ENCODE measurements at places on chromosomes 2 and 18.

- DNase-seq, result no peak
These were observed 5.4 kb upstream of the KCNE4 start for GRCh38 chr2:223046470-223047040.

DNA sequence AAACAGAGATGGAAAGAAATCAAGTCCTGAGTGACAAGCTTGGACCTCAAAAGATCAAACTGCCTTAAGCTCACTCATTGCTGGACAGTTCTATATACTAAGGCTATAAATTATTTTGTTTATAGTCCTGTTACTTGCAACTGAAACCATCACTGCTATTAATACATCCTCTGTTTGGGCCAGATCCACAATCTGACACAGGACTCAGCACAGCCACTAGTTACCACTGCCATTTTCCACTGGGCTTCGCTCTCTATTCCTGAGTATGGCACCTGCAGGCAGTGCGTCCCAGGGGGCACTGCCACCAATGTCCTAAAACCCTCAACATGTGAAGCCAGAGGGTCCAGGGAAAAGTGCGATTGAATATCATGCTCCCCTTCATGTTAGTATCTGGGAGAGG lies 52.3 kb downstream of the CYP26B1 start:
- no peak for DNase-seq

- DNase-seq, result no peak
These were observed 5.8 kb upstream of the PIEZO2 start for GRCh38 chr18:11155034-11155759.

DNA sequence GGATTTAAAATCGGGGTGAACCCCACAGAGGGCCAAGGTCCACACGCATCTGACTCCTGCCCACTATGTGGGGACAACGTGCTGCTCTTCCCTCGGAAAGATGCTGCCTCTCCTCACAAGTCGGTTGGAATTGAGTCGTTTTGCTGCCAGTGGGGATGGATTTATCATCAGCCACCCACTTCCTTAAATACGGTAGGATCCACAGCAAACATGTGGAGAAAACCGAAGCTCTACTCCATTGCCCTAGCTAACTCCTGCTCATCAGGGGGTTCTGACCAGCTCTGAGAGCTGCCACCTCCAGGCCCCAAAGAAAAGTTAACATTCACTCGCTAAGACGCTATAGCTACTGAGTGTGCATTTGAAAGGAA lies 80.9 kb downstream of the CHRNA1 start:
- DNase-seq, result no peak

GRCh38 chr2:226031647-226032501 lies 632.4 kb downstream of the NYAP2 start:
- no peak for DNase-seq

DNA sequence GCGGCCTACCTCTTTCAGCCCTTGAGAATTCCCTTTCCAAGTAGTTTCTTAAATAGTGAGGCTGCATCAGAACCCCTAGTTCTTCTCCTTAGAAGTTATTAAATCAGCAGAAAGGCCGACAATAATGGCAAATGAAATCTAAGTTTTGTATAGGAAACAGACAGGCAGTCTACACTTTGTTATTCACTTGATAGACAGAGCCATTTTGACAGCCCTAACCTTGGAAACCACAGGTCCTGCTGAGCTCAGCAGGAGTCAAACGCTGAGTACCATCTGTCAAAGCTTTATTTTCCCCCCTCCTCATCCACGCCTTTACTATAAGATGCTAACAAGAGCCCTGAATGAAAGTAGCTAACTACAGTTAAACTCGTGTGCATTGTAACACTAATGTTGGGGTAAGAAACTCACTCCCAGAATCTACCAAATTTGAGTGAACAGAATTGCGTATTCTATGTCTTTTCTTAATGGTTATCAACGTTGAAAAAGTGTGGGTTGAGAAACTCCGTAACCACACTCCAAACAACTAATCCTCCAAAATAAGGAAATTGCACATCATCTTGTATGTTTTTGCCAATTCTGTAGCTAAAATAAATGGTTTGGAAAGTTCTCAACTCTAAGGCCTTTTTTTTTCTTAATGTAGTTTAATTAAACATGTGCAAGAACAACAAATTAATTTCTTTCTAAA lies 90.6 kb upstream of the EFEMP1 start:
- no peak for DNase-seq

DNA sequence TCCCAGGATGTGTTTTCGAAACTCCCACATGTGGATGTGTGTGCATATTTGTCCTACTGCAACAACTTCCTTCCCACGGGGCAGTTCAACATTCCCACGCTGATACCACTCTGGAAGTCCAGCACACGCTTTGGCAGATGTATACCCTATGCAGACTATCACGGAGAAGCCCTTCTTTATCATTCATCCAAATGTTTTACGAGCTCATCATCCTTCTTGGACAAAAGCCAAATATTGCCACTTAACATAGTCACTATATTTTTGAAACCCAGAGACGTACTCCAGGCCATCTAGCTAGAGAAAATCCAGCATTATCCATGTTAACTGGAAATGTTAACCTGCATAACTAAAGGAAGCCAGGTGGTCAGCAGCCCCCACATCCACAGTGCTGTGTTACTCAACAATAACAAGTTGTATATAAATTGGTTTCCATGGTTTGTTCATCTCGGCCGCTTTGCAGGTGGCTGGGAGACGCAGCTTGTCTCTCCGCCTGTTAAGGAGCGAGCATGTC lies 131.5 kb downstream of the ZNF532 start:
- no peak for DNase-seq

DNA sequence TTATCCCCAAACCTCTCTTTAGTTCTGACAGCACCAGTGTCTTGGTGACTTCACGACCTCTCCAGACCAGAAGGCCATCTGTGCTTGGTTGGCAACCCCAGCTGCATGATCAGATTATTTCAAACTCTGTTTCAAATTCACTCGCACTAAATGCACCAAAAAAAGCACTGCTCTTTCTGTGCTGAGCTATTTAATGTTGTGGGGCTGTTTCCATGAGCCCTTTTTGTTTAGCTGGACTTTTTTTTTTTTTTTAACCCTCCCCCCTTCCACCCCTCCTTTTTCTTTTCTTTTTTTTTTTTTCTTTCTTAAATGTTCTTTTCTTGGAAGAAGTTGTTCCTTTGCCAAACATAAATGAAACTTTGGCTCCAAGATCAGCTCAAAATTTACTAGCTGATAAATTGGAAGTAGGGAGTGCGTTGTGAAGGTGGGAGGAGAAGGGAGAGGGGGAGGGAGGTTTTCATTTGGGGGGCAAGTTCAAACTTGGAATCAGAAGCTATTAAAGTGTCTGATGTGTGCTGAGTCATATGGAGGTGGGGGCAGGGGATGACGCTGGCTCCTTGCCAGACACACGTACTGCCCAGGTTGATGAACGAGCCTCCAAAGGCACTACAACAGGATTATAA lies 543.0 kb upstream of the TNP1 start:
- DNase-seq, result peak; percentile 54

DNA sequence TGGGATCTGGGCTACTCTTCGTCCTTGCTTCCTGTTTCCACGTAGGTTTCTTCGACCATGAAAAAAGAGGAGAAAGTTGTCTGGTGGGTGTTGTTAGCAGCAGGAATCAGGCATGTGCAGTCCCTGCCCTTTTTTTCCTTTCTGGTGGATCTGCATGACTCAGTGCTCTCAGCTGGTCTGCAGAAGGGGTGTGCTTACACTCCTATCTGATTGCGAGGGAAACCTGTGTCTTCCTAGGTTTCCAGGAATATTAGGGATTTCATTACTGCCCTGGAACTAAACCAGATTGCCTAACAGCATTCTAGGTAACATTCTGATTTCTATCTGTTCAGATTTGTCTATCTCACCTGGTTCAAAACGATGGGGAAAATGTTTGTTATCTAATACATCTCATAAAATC lies 174.3 kb downstream of the CCDC102B start:
- DNase-seq, result peak; percentile 42

DNA sequence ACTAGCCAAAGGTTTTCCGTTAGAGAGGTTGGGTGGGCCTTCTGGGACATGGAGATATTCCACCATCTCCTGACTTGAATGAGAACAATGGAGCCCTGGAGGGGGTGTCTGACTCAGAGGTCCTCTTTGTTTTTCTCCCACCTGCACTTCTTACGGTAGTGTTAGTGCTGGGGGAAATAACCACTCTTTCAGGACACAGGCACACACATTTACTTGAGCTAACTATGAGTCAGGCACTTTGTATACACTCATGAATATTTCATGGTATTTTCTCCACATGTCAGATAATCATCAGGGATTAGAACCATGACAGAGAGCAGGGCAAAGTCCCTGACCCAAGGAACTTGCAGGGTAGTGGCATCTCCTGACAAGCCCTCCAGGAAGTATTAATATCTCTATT lies 439.1 kb downstream of the TSN start:
- no peak for DNase-seq

- DNase-seq, result peak; percentile 15
These were observed 66.7 kb upstream of the DNAJC10 start for GRCh38 chr2:182649316-182649715.

DNA sequence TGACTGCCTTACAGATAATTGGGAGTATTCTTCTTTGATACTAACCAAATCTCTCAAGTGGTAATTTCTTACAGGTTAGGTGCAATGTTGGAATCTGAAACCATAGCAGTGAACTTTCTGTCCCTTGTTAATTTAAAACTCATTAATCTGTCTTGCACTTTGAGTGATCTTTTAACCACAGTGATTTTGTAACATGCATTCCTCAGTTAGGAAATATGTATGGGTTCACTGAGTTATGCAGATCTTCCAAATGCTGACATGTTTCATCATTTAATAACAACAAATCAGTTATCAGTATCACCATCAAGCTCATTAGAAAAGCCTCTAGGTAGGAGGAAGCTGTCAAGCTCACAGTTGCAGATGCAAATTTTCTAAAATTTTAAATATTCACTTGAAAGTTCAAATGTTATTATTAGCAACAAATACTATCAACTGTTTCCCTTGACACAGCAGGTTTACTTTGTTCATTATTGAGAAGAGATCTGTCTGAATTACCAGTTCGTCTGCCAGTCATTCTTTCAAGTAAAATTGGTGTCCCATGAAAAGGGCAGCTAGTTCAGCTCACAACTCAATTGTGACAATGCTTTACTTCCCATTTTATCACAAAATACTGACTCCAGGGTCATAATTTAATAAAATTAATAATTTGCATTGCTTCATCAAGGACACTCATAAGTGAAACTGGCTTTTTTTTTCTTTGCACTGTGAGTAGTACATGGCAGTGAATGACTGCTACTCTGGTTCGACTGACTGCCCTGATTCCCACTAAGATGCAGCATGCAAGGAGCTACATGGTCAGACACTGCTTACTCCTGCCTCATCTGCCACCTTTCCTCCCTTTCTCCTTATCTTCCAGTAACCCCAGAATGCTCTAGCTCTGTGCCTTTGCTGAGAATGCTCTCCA lies 31.6 kb downstream of the SUCLG1 start:
- DNase-seq, result no peak

- no peak for DNase-seq
These were observed 20.7 kb downstream of the SFT2D3 start for GRCh38 chr2:127721978-127722355.

GRCh38 chr2:62196278-62196901 lies 475 bp downstream of the B3GNT2 start:
- no peak for DNase-seq

DNA sequence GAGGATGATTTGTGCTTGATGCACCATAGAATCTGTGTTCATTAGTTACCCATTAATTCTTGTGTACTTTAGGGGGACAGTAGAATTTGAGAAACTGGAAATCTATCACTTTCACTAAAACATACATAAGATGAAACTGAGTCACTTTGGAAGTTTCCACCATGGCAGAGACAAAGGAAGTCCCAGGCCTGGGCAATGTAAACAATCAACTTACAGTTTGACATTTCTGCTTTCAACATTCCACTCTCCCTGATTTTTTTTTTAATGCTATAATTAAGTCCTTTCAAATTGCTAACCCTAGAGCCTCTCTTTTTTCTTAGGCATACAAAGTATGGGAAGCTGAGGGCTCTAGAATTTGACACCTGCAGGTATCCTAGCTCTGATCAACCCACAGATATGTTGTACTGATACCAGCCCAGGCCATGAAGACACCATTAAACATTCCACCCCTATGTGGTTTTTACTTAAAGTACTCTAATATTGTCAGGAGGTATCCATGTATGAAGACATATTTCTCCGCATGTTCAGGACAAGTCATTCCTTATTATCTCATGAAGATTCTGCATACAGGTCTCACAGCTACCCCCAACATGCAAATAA lies 88.5 kb upstream of the GLS start:
- DNase-seq, result no peak

GRCh38 chr18:40346146-40346545 lies 1608.9 kb upstream of the PIK3C3 start:
- no peak for DNase-seq

DNA sequence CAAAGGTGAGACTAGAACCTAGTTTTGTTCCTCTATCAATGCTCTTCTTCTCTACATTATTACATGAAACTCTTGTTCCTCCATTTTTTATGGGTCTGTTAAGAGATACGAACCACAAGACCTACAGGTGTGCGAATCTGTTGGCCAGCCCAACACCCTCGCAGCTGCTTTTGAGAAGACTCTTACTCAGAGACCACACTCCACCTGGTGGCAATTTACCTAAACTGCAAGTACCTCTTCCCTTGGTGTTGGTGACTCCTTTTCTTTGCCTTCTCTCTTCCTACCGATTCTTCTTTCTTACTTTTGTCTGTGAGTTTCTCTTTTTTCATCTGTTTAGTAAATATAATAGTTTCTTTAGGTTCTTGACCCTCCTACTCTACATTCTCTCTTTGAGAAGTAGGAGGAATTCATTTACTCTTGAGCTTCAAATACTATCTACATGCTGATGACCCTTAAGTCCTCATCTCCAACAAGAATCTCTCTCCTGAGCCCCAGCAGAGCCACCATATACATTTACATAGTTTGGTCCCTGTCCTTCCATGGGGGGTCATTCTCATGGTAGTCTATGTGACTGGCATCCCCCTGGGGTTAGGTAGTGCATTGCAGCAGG lies 81.8 kb upstream of the GAREM1 start:
- DNase-seq, result peak; percentile 37

DNA sequence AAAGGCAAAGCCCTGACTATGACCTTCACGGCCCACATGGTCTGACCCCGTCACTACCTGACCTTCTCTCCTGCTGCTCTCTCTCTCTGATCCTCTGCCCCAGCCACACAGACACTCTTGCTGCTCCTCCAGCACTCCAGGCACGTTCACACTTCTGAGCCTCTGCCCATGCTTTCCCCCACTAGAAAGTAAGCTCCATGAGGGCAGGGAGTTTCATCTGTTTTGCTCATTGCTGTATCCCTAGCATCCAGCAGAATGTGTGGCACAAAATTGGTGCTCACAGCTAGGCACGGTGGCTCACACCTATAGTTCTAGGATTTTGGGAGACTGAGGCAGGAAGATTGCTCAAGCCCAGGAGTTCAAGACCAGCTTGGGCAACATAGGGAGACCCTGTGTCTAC lies 52.5 kb upstream of the STPG4 start:
- DNase-seq, result no peak
